ENCODE measurements at places on chromosomes 11 and 22.
A peak's percentile ranks its signal among the peaks of the same experiment; 100 is the strongest.

DNA sequence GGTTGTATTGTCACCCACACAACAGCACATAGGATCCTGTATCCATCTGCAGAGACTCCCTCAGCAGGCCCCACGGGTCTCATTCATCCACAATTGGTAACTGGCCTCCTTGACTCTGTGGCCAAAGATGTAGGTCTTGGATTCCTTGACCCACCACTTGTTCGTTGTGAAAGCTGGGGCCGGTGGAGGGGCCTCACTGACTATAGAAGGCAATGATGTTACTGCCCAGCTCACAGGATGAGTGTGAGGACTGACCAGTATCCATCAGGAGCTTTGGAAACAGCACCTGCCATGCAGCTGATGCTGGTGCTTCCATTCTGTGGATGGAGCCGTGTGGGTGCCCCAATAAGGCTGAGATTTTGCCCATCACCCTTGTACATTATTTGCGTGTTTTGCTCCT lies 615.7 kb downstream of the BRD1 start:
- DNase-seq = no peak

DNA sequence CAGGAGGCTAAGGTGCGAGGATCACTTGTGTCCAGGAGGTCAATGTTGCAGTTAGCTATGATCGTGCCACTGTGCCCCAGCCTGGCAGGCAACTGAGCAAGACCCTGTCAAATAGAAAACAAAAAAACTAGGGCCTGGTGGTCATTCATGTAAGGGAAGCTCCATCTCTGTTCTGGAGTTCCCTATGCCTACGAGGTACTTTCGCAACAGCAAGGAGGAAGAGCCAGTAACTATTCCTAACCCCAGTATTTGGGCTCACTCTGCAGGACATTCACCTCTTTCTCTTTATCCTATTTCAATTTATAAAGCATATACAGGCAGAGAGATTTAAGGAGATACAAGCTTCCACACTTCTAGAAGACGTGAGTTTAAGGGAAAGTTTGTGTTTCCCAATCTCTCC lies 46.6 kb downstream of the RDX start:
- DNase-seq = no peak

DNA sequence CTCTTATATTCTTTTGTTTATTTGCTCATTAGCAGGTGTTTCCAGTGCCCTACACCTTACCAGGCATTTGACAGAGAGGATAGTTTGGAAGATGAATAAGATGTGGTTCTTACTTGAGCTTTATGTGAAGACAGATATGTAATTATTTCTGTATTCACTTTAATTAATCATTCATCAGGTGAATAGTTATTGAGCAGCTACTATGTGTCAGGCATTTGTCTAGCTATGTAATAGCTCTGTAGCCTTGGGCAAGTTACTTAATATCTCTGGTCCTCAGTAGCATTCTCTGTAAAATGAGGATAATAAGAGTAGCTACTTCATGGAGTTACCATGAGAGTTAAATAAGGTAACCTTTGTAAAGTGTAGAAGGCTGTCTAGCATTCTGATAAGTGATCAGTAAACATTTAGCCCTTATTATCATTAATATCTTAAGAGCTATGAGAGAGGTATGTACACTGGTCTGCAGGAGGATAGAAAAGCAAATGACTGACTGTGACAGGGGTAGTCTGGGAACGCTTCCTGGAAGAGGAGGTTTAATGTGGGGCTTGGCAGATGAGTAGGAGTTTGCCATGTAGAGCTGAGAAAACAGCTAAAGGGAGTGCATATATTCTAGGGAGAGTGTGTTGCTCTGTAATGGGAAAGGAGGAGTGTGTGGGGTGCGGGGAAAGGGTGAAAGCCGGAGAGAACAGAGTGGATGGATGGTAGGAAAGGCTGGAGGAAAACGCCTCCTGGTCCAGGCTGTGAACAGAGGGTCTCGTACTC lies 56.1 kb downstream of the MICAL2 start:
- no peak for DNase-seq

- DNase-seq = peak; percentile 29
These were observed 21.3 kb upstream of the NELL1 start for GRCh38 chr11:20647976-20648565.

DNA sequence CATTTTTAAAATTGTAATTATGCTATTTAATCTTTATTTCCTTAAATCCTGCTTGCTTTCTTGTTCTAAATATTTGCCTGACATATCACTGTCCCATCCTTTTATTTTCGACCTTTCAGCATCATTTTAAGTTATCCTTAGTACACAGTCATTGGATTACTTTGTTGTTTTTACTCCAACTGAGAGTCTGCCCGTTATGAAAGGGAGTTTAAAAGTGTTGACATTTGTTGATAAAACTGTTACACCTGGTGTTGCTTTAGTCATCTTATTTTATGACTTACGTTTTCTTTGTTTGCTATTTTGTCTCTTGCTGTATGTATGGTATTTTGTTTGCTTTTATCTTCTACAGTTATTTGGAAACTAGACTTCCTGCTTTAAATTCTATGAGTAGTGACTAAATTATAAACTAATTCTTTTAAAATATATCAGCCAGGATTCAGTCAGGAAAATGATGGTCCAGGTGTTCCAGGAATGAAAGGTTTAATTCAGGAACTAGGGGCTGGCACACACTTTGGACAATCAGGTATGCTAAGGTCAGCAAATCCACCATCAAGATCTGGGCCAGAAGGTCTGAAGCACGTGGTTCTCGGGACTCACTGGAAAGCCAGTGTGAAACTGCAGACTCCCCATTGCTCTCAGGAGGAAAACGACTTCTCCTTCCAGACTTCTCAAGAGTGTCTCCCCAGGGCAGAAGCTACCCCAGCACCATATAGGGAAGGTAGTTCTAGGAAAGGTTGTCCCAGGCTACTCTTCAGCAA lies 86.0 kb downstream of the RASSF10 start:
- DNase-seq = no peak

DNA sequence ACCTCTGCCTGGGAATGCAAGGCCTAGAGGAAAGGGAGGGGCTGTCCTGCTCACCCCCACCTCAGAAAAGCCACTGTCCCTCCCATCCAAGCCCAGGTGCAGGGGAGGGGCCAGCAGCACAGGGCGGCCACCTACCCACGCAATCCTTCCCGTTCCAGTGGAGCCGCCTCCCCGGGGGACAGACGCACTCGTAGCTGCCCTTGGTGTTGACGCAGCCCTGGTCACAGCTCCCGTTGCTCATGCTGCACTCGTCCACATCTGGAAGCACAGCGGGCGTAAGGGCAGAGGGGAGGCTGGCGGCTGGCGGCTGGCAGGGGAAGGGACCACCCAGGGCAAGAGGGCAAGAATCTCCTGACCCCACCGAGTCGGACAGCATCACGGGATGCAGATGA lies 40.3 kb upstream of the TTLL12 start:
- no peak for DNase-seq

DNA sequence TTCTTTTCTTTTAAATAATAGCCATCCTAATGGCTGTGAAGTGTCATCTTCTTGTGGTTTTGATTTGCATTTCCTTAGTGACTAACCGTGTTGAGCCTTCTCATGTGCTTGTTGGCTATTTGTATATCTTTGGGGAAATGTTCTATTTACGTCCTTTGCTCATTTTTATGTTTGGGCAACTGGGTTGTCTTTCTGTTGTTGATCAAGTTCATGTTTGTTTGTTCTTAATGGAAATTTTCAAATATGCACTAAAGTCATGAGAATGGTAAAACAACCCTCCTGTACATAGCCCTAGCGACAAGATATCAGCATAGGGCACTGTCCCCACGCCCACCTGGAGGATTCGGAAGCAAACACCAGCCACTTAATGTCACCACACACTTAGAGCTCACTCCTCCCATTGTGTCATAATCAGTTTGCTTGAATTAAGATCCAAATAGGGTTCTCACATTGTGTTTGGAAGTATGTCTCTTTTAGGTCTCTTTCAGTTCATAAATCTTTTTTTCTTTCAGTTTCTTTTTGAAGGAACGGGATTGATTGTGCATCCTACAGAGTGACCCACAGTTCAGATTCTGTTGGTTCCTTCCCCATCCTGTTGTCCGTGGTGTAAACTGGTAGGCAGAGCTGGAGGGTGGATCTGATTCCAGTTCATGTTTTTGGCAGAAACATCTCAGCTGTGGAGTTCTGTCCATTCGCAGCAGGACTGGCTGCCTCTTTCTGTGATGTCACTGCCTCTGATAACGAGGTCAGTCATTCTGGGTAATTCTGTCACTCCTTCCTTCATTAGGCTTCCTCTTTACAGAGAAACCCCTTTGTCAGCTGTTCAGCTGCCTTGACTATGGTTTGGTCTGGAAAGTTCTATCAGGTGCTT lies 26.4 kb upstream of the ADORA2A start:
- DNase-seq = no peak

- DNase-seq = no peak
These were observed 17.5 kb downstream of the OR52E5 start for GRCh38 chr11:5910540-5910939.

GRCh38 chr11:13260201-13260962 lies 17.2 kb upstream of the BMAL1 start:
- no peak for DNase-seq

- DNase-seq = no peak
These were observed 35.1 kb upstream of the WNT11 start for GRCh38 chr11:76241243-76242000.

DNA sequence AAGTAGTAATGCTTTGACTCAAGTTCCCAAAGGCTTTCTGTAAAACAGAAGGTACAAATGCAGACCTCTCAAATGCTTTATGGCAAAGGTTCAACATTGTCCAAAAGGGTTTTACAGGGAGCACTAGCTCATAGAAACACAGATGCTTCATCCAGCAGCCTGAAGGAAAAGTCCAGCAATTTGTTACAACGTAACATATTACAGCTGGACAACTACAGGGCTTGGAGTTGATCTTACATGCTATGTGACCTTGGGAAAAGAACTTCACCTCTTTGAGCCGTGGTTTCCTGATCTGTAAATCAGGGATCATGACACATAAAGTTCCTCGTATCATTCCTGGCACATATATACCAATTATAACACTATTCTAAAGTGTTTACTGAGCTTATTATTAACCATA lies 84.9 kb downstream of the DDIAS start:
- DNase-seq = no peak

DNA sequence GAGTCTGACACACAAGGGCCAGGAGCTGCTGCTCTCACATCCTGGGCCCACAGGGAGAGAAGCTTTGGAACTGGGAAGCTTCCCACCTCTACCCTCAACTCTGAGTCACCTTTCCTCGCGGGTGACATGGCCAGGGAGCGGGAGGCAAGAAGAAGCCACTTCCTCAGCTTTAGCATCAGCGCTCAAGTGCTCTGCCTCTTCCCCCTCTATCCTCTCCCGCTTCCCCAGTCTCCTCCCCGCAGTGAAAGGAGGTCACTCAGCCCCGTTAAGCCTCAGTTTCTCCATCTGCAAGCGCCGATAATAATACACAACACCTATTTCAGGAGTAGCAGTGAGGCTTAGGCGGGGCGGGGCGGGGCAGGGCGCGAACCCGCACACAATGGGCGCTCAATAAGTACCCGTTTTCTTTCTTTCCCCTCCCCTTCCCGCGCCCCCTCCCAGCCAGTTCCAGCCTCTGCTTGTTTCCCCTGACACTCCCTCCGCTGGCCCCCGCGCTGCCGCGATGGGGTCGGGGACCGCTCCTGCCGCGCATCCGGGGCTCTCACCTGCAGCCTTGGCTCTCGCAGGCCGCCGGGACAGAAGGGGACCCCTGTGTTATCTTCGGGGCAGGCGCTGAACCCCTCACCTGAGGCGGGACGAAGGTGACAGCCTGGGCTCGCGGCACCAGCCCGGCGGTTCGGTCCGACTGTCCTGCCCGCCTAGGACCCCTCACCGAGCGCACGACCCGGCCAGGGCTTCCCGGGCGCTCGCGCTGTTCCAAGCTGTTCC lies 892 bp downstream of the GDPD5 start:
- DNase-seq = no peak

GRCh38 chr11:66454247-66454646 lies 12.5 kb upstream of the PELI3 start:
- no peak for DNase-seq

DNA sequence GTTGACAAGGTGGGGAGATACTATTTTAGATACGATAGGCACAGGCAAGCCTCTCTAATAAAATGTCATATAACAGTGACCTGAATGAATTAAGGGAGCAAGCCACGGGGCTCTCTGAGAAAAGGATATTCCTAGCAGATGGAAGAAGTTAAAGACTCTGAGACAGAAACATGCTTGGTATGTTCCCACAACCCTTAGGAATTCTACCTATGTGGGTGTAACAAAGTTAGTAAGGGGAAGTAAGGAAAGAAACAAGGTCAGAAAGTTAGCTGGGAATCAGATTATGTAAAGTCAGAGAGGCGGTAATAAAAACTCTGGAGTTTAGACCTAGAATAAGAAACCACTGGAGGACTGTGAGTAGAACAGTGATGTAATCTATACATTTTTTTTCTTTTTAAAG lies 59.7 kb upstream of the GDPD4 start:
- DNase-seq = no peak

GRCh38 chr22:46687460-46687859 lies 50.6 kb downstream of the CERK start:
- DNase-seq = no peak

DNA sequence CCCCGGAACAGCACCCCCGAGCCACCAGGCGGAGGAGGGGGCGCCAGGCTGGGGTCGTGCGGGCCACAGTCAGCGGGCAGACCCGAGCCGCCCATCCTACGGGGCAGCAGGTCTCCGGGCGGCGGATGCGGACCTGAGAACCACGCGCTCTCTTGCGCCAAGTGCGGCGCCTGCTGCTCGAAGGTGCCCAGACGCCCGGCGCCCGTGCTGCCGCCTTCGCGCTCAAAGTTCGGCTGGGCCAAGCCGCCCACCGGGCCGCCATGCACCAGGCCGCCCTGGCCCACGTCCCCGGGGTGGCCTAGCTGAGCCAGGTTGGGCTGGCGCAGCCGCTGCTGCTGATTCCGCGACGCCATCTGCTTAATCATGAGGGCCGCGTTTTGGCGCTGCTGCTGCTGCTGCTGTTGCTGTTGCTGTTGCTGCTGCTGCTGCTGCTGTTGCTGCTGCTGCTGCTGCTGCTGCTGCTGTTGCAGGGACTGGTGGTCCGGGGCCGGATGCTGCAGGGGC lies 3.0 kb downstream of the MN1 start:
- no peak for DNase-seq

DNA sequence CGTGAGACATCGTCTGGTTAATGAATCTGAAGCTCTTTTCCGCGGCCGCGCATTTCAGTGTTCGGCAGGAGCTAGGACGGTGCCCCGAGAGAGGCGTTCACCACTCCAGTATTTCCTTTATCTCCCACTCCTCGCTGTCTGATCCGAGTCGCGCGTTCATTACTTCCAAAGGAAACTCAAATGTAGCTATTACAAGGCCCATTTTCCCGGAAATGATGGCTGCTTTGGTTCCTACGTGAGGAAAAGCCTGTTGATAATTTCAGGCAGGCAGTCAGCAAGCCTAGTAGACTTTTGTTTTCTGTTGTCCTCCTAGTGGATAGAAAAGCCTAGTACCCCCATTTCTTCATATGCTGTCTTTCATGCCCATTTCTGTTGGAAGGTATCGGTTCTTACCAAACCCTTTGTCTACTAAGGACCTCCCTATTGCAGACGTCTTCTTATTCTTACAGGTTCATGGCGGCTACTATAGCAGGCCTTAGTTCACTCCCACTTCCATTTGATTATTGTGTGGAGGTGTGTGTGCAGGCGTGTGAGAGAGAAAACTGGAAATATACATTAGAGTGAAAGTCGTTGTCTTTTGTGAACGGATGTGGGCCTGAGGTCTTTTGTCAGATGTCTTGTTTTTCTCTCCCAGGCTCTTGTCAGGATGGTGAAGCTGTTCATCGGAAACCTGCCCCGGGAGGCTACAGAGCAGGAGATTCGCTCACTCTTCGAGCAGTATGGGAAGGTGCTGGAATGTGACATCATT lies 737 bp downstream of the RBM4 start:
- no peak for DNase-seq

- no peak for DNase-seq
These were observed 67.6 kb upstream of the AMPD3 start for GRCh38 chr11:10387206-10388083.
